ENCODE measurements at places on chromosomes 12 and 14.
A peak's percentile ranks its signal among the peaks of the same experiment; 100 is the strongest.

DNA sequence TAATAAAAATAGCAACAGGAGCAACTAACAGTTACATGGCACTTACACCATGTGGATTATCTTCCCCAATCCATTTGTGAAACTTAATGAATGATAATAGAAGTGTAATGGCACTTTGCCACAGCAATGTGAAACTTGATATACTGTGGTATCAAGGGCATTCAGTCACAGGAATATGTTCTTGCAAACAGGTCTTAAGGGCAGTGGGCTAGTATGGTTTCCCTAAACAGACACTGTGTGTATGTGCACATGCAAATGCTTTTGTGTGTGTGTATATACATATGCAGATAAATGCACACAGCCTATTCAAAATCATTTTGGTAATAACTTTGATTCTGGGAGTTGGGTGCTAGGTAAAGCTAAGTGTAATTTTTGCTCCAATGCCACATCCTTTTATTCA is 26.2 kb upstream of the ARHGAP5 start:
- DNase-seq: no peak

DNA sequence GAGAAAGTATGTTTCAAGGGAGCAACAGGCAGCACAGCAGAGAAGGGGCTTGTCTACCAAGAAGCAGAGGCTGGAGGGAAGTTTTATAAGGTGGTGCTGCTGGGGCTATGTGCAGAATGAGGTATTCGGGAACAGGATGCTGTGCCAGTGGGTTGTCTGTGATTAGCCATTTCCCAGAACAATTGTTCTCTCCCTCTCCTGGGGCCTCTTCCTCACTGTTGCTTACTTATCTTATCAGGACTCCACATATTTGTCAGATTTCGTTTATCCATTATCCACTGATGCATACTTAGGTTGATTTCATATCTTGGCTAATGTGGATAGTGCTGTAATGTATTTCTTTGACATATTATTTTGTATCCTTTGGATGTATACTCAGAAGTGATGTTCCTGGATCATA is 195.1 kb upstream of the RTL1 start:
- no peak for DNase-seq

DNA sequence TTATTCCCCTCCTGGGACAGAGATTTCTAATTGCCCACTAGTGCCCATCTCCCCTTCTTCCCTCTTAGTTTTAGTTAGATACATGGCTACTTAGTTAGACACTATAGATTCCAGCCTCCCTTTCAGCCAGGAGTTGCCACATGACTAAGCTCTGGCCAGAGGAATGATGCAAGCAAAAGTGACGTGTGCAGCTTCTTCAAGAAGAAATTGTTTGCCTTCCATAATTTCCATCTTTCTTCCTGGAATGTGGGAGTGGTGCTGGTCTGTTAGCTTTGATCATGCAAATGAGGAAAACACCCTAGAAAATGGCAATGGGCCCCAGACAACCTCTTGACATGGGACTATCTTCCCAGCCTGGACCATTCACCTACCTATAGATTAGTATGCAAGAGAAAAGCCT is 21.4 kb downstream of the CCDC177 start:
- DNase-seq: no peak

DNA sequence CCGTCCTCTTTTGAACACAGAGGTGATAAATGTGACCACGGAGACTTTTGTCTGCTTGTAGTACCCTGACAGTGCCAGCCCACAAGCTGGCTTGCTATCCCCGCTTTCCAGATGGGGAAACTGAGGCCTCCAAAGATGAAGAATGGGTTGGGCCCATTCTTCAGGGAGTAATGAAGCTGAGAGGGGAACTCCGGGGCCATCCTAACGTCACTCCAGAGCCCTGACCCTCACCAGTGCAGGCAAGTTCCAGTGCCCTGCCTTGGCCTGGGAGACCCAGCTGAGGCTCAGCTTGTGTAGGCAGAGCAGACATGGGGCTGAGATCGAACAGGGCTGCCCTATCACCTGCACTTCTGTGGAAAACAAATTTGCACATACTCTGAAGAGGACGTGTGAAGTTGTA is 277.1 kb downstream of the DPF3 start:
- no peak for DNase-seq

DNA sequence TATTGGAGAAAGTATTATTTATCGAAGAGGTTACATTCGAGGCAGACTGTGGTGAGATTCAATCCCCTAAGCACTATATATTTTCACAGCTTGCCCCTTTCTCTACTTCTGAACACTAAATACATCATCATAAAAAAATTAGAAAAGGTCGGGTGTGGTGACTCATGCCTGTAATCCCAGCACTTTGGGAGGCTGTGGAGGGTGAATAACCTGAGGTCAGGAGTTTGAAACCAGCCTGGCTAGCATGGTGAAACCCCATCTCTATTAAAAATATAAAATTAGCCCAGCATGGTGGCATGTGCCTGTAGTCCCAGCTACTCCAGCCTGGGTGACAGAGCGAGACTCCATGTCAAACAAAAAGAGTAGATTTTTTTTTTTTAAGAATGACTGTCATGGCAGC is 70.6 kb upstream of the MYF6 start:
- DNase-seq: no peak

GRCh38 chr12:128056136-128056801 is 210.7 kb upstream of the TMEM132C start:
- DNase-seq: no peak

GRCh38 chr14:104395941-104396681 is 183.5 kb upstream of the C14orf180 start:
- DNase-seq: no peak

DNA sequence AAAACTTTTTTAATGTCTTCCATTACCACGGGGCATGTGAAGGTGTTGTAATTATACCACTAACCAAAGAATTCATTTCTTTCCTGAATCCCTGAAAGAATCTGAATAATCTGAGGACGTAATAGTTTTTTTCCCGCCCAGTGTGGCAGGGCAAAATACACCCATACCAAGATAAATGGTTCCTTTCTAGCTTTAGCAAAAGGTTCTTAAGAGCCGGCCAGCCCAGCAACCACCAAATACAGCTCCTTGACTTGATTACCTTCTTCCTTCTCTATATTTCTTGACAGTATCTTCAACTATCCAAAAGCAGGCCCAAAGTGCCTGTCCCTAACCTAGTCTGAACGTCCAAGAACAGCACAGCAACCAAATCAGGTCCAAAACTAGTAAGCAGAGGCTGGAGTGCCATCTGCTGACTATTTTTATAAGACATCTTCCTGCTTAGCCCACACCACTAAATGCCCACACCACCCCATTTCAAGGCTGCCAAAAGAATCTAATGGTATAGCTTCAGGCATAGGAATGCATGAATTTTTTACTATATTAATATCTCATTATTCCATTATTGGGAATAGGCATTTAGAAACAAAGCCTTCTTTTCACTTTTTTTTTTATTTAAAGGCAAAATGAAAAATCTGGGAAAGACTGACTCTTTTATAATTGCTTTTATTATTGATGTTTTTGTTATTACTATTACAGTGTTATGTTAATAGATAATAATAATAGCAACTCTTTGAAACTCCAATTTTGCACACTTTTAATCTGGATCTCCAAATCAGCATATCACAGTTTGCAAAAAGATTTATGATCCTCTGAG is 524.4 kb downstream of the MED13L start:
- no peak for DNase-seq

GRCh38 chr12:68042212-68042699 is 53.0 kb downstream of the IFNG-AS1 start:
- no peak for DNase-seq

GRCh38 chr14:45185100-45185814 is 49.5 kb downstream of the FANCM start:
- DNase-seq: no peak

DNA sequence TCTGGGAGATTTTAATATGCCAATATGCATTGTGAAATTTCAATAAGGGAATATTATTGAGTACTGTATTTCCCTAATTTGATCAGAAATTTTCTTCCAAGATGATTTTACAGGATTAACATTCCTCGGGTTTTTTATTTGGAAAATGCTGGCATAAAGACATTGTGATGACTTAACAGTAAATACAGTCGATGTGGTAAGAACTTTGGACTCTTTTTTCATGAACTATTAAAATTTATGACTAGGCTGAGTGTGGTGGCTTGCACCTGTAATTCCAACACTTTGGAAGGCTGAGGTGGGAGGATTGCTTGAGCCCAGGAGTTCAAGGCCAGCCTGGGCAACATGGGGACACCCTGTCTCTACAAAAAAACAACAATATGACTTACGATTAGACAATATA is 197.1 kb upstream of the RASSF8 start:
- no peak for DNase-seq

DNA sequence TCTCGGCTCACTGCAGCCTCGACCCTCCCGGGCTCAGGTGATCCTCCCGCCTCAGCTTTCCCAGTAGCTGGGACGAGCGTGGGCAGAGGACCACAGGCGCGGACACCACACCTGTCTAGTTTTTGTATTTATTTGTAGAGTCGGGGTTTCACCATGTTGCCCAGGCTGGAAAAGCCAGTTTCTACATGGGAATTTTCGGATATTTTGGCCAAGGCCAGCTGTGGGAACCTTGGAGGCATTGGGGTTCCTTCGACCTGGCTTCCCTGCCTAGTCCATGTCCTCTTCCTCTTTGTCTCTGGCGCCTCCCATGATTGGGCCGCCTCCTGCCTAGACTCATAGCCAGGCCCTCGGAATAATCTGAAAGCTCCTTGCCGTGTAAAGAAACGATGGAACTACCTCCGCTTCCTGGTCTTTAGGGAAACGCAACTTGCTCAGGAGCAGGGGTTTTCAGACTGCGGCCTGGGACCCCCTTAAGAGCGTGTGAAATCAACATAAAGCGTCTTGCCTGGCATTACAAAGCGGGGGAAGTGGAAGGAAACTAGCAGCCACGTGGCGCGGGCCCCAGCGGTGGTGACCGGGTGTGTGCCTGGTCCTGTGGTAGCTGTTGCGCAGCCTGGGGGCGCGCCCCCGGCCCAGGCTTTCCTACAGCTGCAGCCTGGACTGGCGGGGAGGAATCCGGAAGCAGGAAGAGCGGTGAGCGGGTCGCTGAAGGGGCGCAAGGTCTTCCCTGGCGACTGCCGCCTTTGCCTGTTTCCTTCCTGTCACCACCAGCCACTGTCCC is 1.4 kb upstream of the HSP90AA1 start:
- DNase-seq: peak; percentile 25

- no peak for DNase-seq
Observed at GRCh38 chr12:70408004-70408790, 42.1 kb downstream of the KCNMB4 start.

GRCh38 chr14:55188686-55189295 is 2.6 kb downstream of the DLGAP5 start:
- no peak for DNase-seq

- no peak for DNase-seq
Observed at GRCh38 chr12:9856151-9856550, 13.0 kb downstream of the CLEC2B start.

DNA sequence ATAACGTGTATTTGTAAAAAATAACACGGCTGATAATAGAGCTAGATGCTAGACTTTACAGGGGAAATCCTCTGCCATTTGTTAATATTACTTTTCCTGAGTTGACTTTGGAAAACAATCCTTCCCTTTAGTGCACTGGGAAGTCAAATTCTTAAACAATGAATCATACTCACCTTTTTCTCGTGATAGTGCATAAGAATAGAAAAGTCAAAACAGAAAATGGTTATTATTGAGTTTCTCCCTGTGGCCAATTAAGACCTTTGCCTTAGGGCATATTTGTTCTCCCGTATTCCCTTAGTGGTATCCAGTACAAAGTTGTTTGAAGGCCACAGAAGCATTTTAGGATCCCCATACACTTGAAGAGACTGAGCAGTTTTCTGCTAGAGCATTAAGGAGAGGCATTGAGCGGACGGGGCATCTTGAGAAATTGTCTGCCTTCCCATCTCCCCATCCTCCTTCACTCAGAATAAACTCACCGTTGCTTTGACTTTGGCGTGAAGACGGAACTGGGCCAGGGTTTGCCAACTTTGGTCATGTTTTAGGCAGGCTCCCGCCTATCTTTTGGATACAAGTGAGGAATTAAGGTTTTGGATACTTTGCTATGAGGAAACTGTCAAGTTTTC is 171.3 kb downstream of the TMTC2 start:
- no peak for DNase-seq

DNA sequence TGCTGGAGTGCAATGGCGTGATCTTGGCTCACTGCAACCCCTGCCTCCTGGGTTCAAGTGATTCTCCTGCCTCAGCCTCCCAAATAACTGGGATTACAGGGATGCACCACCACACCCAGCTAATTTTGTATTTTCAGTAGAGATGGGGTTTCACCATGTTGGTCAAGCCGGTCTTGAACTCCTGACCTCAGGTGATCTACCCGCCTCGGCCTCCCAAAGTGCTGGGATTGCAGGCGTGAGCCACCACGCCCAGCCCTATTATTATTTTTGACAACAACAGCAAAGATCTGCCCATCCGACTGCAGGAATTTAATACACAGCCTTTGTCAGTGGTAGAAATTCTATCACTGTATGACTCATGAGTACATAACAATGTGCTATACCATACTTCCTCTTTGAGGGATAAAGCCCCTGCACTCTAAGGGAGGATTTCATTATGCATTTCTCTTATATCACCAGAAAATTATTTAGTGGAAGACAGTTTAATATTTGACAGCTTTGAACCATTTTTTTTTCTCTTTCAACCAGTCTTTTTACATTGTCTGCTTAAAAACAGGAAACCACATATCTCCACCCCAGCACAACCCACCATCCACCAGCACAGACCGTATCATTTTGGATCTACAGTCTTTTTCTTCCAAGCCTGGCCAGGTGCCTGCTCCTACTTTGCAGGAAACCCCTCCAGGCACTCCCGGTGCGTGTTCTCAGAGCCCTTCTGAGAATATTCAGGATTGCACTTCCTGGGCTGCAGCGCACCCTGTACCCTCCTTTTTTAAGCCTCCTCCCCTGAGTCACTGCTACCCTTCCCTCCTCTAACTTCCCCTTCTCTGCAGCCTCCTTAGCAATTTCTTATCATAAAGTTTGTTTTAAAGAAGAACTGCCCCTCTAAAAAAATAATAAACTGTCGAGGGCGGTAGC is 594 bp downstream of the ARHGDIB start:
- DNase-seq: no peak

GRCh38 chr12:95759718-95760117 is 30.8 kb downstream of the NTN4 start:
- no peak for DNase-seq

GRCh38 chr14:94483071-94483451 is 7.1 kb upstream of the SERPINA9 start:
- no peak for DNase-seq

GRCh38 chr12:111454311-111454710 is 48.6 kb downstream of the SH2B3 start:
- DNase-seq: no peak

DNA sequence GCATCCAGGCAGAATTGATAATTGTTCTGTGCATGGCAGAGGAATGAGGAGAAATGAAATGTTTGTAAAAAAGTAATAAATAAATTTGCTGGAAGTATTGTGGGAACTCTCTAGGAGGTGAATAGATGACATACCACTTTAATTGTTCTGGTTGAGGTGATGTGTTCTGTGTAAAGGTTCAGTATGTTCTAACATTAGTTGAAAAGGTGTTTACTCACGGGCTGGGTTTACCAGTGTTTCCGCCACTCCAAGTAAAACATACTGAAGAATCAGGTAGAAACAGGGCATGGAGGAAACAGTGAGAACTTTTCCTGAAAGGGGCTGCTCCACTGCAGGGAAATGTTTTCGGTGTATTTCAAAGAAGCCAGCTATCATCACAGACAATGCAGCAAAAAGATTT is 53.3 kb downstream of the SLC15A5 start:
- DNase-seq: no peak

All from effector CD8-positive, alpha-beta T cell (primary cell).